ENCODE measurements at places on chromosomes 6 and 20.

DNA sequence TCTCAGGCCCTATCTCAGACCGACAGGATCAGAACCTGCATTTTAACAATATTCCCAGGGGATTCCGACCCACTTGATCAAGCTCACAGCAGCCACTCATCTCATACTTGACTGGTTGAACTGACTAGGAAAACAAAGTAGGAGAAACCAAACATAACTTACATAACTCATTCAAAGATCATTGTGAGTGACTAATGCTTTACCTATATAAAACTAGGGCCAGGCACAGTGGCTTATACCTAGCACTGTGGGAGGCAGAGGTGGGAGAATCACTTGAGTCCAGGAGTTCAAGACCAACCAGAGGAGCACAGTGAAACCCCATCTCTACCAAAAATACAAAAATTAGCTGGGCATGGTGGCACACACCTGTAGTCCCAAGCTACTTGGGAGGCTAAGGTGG is 251.0 kb downstream of the ATXN1 start:
- no peak for DNase-seq

GRCh38 chr6:105880030-105880492 is 206.1 kb upstream of the PRDM1 start:
- DNase-seq: no peak

GRCh38 chr6:88975369-88975768 is 12.0 kb upstream of the RNGTT start:
- no peak for DNase-seq

GRCh38 chr6:36277946-36278470 is 8.1 kb downstream of the PNPLA1 start:
- no peak for DNase-seq

GRCh38 chr20:44540834-44541233 is 19.0 kb upstream of the SERINC3 start:
- DNase-seq: no peak

DNA sequence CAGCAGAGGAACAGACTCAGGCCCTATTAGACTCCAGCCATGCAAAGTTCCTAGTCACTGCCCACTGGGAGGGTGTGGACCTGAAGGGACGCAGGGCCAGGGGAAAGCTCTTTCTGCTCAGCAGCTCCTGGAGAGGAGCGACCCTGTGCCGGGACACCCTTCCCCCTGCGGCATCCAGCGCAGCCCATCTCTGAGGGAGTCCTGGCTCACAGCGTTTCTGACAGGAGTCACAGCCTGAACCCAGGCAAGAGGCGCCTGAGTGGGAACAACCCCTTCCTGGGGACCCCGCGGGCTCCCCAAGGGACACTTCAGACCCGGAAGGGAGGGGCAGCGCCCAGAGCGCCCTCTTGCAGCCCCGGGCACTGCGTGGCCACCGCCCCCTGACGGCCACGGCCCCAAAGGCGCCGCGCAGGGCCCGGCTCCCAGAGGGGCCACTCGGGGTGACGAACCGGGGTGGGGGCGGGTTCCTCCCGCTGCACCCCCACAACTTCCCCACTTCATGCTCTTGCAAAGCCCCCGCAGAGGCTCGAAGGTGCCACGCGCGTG is 862 bp downstream of the UCKL1 start:
- DNase-seq: no peak

DNA sequence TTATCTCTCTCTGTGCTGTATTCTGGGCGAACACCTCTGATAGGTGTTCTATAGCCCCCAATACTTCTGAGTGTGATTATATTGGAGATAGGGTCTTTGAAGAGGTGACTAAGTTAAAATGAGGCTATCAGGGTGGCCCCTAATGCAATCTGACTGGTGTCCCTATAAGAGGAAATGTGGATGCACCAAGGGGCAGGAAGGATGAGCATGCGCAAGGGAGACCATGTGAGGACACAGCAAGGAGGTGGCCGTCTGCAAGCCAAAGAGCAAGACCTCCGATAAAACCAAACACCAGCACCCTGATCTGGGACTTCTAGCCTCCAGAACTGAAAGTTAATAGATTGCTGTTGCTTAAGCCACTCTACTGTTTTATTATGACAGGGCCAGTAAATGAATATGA is 69.2 kb downstream of the CHMP4B start:
- DNase-seq: no peak

DNA sequence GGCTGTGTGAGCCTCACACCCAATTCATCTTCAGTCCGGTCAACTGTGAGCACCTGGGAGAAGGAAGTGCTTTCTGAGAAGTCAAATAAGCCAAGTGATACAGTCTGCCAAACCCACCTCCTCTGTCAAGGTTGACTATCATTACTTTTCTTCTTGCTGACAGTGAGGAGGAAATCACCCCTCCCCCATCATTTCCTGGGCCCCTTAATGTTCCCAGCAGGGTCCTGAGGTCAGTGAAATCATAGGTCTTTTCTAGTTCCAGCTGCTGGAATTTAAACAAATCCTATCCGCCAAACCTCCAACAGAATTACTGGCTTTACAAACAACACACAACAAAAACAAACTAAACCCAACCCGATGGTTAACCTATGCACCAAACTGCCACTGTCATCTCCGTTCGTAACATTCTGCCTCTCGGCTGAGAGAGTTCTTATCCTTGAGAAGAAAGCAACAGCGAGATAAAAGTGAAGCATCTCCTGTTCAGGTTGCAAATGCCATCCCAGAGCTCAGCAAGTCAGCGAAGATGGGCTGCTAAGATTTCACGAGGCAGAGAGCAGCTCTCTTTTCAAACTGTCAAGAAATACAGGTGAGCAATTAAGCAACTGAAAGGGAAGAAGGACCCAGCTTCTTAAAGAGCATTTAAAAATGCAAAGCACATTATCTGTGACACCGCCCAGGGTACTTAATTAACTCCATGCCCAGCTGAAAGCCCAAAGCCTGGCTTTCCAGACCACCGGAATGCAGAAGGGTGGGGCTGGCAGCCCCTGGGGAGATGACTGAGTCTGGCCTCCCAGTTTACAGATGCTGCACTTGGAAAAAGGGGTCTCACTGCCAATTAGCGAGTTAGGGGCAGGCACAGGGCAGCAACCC is 24.7 kb downstream of the GFOD1 start:
- no peak for DNase-seq

GRCh38 chr20:56431471-56431870 is 19.4 kb downstream of the CASS4 start:
- DNase-seq: no peak

DNA sequence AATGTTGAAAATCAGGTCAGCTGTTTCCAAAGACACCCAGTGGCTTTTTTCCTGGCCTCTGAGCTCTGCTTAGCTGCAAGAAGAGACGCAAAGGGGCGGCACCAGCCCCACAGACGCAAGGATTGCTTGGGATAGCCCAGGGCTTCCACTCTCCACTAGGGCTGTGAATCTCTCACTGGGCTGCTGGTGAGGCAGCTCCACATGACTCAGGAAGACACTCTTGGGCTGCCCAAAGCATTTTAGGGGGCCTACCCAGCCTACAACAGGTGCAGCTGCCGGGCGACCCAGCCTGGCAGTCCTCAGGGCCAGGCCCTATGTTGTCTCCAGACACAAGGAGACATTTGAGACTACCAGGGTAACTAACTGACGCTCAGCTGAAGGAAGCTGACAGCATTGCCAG is 59.8 kb downstream of the FAM50B start:
- DNase-seq: no peak

DNA sequence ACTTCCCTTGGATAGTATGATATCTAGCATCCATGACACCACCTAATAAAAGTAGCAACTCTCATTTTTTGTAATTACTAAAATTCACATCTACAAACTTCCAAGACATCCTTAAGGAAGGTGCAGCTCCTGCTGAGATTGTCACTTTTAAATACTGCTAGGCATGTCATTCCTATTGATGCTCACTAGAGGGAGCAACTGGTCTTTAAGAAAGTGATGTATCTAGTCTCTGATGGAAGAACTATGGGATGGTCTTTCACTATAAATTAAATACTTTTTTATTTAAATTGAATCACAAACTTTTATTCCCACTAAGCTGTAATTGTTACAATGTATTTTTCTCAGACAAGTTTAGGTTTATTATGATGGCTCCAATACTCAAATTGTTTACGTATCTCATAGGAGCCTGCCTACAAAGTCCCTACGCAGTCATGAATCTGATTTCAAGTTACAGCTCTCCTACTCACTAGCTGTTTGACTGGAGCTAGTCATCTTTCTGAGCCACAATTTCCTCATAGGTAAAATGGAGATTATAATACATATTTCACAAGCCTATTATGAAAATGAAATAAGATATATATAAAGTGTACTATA is 8.1 kb upstream of the TSPYL1 start:
- peak; percentile 18 for DNase-seq

GRCh38 chr6:106155219-106155830 is 69.2 kb downstream of the PRDM1 start:
- DNase-seq: no peak

GRCh38 chr6:23587582-23587981 is 538.4 kb upstream of the NRSN1 start:
- no peak for DNase-seq

Measured in NT2/D1 (cell line).